H1 (cell line): ENCODE measurements at places on chromosomes 4 and X. TPM values are rescaled to one million over a fixed set of nuclear protein-coding genes. Genes with fewer than 3 reads are reported as not detected.

GRCh38 chrX:24306440-24306839 lies 7.4 kb downstream of the SUPT20HL2 start:
- H3K27ac ChIP-seq, result no peak overlapping the region
- no peaks in the 10 kb centered on the region for H3K27me3 ChIP-seq
- no peak for DNase-seq
- no peaks in the 10 kb centered on the region for H3K36me3 ChIP-seq

DNA sequence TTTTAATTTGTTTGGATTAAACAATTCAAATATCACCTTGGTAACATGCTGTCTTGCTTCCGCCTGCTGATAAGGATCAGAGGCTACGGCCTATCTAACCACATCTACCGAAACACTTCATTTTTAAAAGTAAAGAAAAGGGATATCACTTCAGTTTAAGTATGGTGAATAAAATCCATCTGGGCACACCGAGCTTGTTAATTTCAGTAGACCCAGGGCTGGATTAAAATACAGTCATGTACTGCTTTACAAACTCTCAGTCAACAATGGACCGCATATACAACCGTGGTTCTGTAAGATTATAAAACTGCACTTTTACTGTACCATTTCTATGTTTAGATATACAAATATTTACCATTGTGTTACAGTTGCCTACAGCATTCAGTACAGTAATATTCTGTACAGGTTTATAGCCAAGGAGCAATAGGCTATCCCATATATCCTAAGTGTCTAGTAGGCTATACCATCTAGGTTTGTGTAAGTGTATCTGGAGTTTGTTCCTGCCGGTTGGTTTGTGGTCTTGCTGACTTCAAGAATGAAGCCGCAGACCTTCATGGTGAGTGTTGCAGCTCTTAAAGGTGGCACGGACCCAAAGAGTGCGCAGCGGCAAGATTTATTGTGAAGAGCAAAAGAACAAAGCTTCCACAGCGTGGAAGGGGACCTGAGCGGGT lies 40.0 kb downstream of the SEPTIN11 start:
- no peaks in the 10 kb centered on the region for H3K27me3 ChIP-seq
- H3K4me1 ChIP-seq, result peaks cover 3% of the 10 kb centered on the region; the same call in 1 of the 2 replicates
- no peak for DNase-seq
- no peak overlapping the region for H3K27ac ChIP-seq
- H3K4me3 ChIP-seq, result no peak overlapping the region

- no peak overlapping the region for H3K27ac ChIP-seq
- no peaks in the 10 kb centered on the region for H3K36me3 ChIP-seq
- H3K27me3 ChIP-seq, result no peaks in the 10 kb centered on the region
- no peak for DNase-seq
- H3K4me3 ChIP-seq, result no peak overlapping the region
These were observed 128.6 kb upstream of the NPY2R start for GRCh38 chr4:155079871-155080270.

DNA sequence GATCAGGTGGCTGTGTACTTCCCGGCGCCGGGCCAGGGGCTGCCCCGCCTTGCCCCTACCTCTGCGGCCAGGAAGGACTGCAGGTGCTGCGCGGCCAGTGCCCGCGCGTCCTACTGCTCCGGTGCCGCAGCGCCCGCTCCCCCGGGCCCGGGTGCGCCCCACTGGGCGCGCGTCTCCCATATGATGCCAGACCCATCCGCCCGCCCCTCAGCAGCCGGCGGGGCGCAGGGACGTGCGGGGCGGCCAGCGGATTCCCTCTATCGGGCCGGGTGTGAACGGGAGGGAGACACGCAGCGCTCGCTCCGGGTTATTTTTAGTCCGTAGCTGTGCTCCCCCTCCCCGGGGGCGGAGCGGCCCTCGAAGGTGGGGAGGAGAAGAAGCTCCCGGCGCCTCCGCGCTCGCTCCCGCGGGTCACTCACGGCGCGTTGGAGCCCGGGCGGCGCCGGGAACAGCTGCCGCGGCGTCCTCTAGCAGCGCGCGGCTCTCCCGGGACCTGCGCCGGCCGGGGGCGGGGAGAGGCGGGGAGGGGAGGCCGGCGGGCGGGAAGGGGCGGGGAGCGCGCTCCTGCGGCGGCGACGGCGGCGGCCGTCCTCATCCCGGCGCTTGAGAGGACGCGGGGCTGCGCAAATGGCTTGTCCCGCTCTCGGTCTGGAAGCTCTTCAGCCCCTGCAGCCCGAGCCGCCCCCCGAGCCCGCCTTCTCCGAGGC lies 103.6 kb downstream of the UCHL1 start:
- peak; percentile 68 for DNase-seq
- H3K4me1 ChIP-seq, result peaks cover 18% of the 10 kb centered on the region
- H3K27ac ChIP-seq, result no peak overlapping the region
- no peaks in the 10 kb centered on the region; the same call in 1 of the 2 replicates for H3K36me3 ChIP-seq
- peak overlapping the region; percentile 63 for H3K4me3 ChIP-seq

GRCh38 chrX:39875834-39876628 lies 221.7 kb downstream of the BCOR start:
- H3K4me1 ChIP-seq, result peaks cover 2% of the 10 kb centered on the region; the same call in 1 of the 2 replicates
- no peaks in the 10 kb centered on the region for H3K36me3 ChIP-seq
- no peak overlapping the region for H3K27ac ChIP-seq
- no peak for DNase-seq
- no peak overlapping the region for H3K4me3 ChIP-seq

- H3K27me3 ChIP-seq, result no peaks in the 10 kb centered on the region
- peaks cover 77% of the 10 kb centered on the region for H3K36me3 ChIP-seq
- H3K4me1 ChIP-seq, result no peaks in the 10 kb centered on the region
- H3K27ac ChIP-seq, result no peak overlapping the region
- no peak for DNase-seq
- H3K4me3 ChIP-seq, result no peak overlapping the region
These were observed 8.6 kb downstream of the NOP14 start for GRCh38 chr4:2954358-2955185.

DNA sequence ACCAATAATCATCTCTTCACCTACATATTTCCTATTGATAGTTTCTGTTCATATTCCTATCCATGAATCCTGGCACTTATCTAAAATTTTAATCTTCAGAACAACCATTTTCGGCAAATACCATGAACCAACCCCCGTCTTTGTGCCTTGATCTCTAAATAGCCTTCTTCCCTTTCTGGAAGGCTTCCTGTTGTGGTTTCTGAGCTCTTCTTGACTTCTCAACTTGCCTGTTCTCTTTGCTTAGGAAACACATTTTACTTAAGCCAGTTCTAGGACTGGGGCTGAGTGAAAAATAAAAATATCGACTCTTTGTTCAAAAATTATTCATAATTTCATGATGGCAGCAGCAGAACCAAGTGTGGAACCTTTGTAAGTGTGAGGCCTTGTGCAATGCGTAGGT lies 882.4 kb downstream of the C4orf33 start:
- DNase-seq, result no peak
- no peak overlapping the region for H3K4me3 ChIP-seq
- H3K4me1 ChIP-seq, result no peaks in the 10 kb centered on the region
- H3K36me3 ChIP-seq, result no peaks in the 10 kb centered on the region
- H3K27me3 ChIP-seq, result no peaks in the 10 kb centered on the region

GRCh38 chr4:181761156-181761555 lies 482.0 kb upstream of the TENM3 start:
- H3K4me1 ChIP-seq, result no peaks in the 10 kb centered on the region
- H3K36me3 ChIP-seq, result no peaks in the 10 kb centered on the region
- H3K27ac ChIP-seq, result no peak overlapping the region
- no peak for DNase-seq
- H3K27me3 ChIP-seq, result no peaks in the 10 kb centered on the region

- H3K4me1 ChIP-seq, result no peaks in the 10 kb centered on the region
- DNase-seq, result no peak
- no peaks in the 10 kb centered on the region for H3K36me3 ChIP-seq
- H3K27me3 ChIP-seq, result no peaks in the 10 kb centered on the region
- no peak overlapping the region for H3K27ac ChIP-seq
- H3K4me3 ChIP-seq, result no peak overlapping the region
These were observed 714.5 kb downstream of the CCSER1 start for GRCh38 chr4:90841676-90842075.

DNA sequence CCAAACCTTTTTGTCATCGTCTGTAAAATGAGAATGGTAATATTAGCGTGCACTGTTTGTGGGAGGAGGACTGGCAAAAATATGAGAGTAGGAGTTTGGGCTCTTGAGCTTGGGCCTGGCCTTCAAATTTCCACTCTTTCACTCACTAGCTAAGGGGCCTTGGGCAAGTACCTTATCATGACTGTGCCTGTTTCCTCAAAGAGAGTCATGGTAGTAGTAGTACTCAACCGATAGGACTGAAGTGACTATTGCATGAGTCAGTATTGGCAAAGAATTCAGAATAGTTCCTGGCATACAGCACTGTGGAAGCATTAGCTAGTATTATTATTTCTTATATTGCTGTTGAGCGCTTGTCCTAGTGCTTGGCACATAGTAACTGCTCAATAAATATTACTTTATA lies 16.0 kb upstream of the RBM3 start:
- DNase-seq, result no peak
- H3K27ac ChIP-seq, result no peak overlapping the region
- H3K4me1 ChIP-seq, result no peaks in the 10 kb centered on the region
- H3K4me3 ChIP-seq, result no peak overlapping the region

DNA sequence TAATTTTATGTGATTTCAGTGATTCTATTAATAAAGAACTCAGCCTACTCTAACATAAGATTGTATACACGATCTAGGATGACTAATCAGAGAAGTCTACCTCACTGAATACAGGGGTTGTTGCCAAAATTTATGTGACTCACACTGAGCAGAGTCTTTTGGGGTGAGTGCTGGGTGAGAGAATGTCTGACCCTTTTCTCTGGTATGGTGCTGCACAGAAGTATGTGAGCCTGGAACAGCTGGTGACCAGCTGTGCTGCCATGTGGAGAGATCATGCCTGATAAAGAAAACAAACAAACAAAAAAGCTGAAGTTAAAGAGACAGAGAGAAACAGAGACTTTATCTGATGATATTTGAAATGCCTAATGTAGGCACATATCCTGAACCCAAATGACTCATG lies 618.1 kb upstream of the GRIA3 start:
- no peak overlapping the region for H3K27ac ChIP-seq
- no peaks in the 10 kb centered on the region for H3K4me1 ChIP-seq
- no peak for DNase-seq
- H3K27me3 ChIP-seq, result no peaks in the 10 kb centered on the region

DNA sequence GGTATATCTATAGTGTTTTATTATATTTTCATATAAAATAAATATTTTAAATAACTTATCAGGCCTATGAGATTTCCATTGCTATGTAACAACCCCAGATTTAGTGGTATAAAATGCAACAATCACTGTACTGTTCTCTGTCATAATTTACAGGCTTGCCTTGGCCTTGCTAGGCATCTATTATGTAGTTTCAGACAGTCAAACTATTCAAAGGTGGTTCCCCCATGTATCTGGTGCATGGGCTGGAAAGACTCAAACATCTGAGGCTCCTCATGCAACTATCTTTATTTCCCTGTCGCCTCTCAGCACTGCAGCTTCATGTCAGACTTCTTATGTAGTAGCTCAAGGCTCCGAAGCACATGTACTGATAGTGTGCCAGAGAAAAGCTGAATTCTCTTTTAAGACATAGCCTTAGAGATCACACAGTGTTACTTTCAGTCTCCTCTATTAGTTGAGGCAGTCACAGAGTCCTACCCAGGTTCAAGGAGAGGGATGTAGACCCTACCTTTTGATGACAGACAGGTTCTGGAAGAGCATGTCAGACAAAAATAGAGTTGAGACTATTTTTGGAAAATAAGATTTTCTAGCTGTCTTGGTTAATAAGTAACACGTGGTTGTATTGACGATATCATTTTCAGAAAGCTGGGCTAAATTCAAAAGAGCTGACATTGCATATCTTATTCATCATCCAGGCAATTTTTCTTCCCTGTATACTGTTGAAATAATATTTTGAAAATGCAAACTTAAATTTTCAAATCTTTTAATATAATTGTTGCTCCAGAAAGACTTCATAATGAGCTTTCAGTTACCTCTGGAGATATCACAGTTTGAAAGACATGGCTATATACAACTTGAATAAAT lies 19.4 kb downstream of the MTTP start:
- H3K4me3 ChIP-seq, result no peak overlapping the region
- no peaks in the 10 kb centered on the region for H3K27me3 ChIP-seq
- H3K4me1 ChIP-seq, result no peaks in the 10 kb centered on the region
- H3K36me3 ChIP-seq, result no peaks in the 10 kb centered on the region
- no peak overlapping the region for H3K27ac ChIP-seq

- H3K4me1 ChIP-seq, result no peaks in the 10 kb centered on the region
- no peak overlapping the region for H3K27ac ChIP-seq
- H3K27me3 ChIP-seq, result no peaks in the 10 kb centered on the region
- no peaks in the 10 kb centered on the region for H3K36me3 ChIP-seq
- no peak for DNase-seq
- H3K4me3 ChIP-seq, result no peak overlapping the region
These were observed 205.8 kb upstream of the MAMLD1 start for GRCh38 chrX:150157291-150157690.

- no peaks in the 10 kb centered on the region for H3K36me3 ChIP-seq
- no peak for DNase-seq
- no peaks in the 10 kb centered on the region for H3K27me3 ChIP-seq
- peak overlapping the region; percentile 89; the same call in 1 of the 2 replicates for H3K27ac ChIP-seq
- H3K4me3 ChIP-seq, result peak overlapping the region; percentile 90
These were observed 429 bp downstream of the NOCT start for GRCh38 chr4:139015948-139016471.

- no peaks in the 10 kb centered on the region for H3K27me3 ChIP-seq
- DNase-seq, result no peak
- peaks cover 6% of the 10 kb centered on the region for H3K4me1 ChIP-seq
These were observed 7.0 kb downstream of the JAKMIP1 start for GRCh38 chr4:6193399-6193798.

DNA sequence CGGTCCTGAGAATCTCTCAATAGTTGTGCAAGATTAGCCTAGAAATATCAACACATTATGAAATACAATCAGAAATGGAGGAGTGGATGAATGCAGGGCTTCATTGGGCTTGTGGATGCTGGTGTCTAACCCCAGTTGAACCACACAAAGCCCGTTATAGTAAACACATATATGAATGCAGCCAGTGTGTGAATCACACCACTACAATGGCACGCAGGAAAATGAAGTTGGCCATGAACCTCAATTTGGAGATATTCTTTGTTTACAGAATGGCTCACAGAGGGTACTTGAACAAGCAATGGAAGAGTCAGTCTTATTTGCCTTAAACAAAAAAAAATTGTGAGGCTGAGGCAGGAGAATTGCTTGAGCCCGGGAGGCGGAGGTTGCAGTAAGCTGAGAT lies 57.8 kb downstream of the SOD3 start:
- no peaks in the 10 kb centered on the region for H3K27me3 ChIP-seq
- no peaks in the 10 kb centered on the region for H3K36me3 ChIP-seq
- no peak overlapping the region for H3K4me3 ChIP-seq
- H3K27ac ChIP-seq, result no peak overlapping the region

- peaks cover 2% of the 10 kb centered on the region; the same call in 1 of the 2 replicates for H3K4me1 ChIP-seq
- no peaks in the 10 kb centered on the region for H3K36me3 ChIP-seq
- H3K27me3 ChIP-seq, result no peaks in the 10 kb centered on the region
- no peak for DNase-seq
- no peak overlapping the region for H3K27ac ChIP-seq
These were observed 358.9 kb downstream of the GPAT3 start for GRCh38 chr4:83894831-83895230.

GRCh38 chrX:155065035-155065734 lies 5.8 kb downstream of the CMC4 start:
- no peak overlapping the region for H3K4me3 ChIP-seq
- H3K27ac ChIP-seq, result no peak overlapping the region
- DNase-seq, result no peak
- no peaks in the 10 kb centered on the region; the same call in 1 of the 2 replicates for H3K36me3 ChIP-seq

The ABLIM2 gene
- 2.8 and 3.0 TPM in 2 replicates for total RNA-seq

The SYNPO2 gene
- 4.2 and 4.5 TPM in 2 replicates for total RNA-seq

The ADH1C gene
- total RNA-seq, result not detected in 2 replicates

The ETDB gene
- total RNA-seq, result not detected in 2 replicates

The CXCL3 gene
- total RNA-seq, result 5.2 TPM in 2 replicates

The DYNLT3 gene
- 3.5 and 3.7 TPM in 2 replicates for total RNA-seq

The TRIML2 gene
- total RNA-seq, result 59.2 and 62.8 TPM in 2 replicates

The GLRA3 gene
- total RNA-seq, result not detected in 2 replicates

The CXCL5 gene
- total RNA-seq, result 10.9 and 11.4 TPM in 2 replicates
